ENCODE measurements at places on chromosomes 5 and 9.

GRCh38 chr5:169115461-169116124 lies 185.3 kb downstream of the SLIT3 start:
- DNase-seq, result no peak

DNA sequence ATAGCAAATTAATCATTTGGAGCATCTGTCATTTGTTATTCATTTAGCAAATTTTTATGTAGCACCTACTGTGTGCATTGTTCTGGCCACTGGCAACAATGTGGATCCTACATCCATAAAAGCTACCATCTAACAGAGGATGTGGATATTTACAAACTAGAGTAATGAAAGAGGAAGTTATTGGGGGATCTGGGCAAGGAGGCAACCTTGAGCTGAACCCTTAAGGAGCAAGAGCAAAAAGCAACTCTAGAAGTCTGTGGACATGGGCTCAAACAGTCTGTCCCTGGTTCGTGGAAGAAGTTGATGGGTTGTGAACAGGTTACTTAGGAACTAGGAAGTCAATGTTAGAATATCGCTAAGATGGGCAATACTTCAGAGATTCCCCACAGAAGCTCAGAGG lies 259.9 kb downstream of the SYK start:
- no peak for DNase-seq

DNA sequence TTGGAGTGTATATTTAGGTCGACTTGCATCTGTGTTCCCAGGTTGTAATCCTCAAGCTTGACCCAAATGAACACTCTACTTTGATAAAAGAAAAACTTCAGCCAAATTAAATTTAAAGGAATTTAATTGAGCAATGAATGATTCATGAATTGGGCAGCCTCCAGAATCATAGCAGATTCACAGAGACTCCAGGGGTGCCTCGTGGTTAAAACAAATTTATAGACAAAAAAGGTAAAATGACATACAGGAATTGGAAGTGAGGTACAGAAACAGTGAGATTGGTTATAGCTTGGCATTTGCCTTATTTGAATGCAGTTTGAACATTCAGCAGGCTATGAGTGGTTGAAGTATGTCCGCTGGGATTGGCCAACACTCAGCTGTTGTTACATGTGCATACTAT lies 21.6 kb upstream of the SPATA31D4 start:
- no peak for DNase-seq

GRCh38 chr9:928363-929042 lies 48.0 kb upstream of the DMRT3 start:
- DNase-seq, result no peak

- no peak for DNase-seq
Measured at GRCh38 chr5:159727167-159727566, 189.1 kb upstream of the ADRA1B start.

- no peak for DNase-seq
Measured at GRCh38 chr5:34820593-34820992, 18.4 kb upstream of the TTC23L start.

- DNase-seq, result no peak
Measured at GRCh38 chr5:158284242-158284641, 425.3 kb upstream of the CLINT1 start.

DNA sequence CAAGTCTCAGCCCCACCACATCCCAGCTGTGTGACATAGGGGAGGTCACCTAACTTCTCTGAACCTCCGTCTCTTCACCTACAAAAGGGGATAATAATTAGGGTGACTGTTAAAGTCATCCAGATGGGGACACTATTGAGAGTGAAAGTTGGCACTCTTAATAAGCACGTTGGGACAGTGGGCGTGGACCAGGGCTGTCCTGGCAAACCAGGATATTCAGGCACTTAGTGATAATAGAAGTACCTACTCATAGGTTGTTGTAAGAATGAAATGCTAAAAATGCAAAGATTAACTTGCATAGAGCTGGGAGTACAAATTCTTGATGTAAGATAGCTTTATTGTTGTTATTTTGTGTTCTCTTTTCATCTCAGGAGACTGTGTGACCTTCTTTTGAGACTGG lies 177.9 kb downstream of the MELK start:
- no peak for DNase-seq

DNA sequence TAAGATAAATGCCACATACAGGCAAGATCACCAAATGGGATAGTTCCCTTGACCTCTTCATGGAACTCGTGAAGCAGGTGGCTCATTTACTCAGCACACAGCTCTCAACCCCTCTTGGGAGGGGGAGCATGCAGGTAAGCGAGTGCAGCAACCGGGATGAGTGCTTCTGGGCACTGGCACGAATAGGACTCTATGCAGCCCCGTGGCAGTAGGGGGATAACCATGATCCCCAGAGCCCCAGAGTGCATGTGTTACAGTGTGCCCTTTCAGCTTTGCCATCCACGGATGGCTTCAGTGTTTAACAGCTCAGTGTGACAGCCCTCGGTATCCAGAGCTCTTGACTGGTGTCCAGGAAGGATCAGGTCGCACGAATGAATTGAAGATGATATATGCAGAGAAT lies 1187.1 kb downstream of the CDH9 start:
- no peak for DNase-seq

- DNase-seq, result no peak
Measured at GRCh38 chr9:127742435-127743088, 7.5 kb upstream of the TOR2A start.

DNA sequence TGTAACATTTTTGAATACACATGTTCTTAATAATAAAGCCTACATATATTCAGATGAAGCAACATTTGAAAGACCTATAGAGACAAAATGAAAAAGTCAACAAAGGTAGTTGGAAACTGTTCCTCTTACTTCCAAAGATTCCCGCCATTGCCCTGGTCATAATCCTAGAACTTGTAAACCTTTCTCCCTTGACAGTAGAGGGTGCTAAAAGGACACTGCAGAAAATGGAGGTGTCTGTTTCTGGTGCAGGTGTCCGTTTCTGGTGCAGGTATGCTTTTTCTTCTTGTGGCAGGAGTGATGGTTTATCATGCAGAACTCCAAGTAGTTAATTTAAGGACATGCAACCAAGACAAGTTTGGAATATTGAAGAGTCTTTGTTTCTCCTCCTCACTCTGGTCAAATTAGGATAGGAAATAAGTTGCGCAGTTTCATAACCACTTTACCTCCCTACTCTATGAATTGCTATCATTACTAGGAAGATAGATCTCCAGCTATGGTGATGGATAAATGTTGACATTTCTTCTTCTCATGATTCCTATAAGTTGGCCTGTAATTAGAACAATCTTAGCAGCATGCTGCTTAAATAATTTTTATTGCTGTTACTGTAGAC lies 56.0 kb upstream of the FAM174A start:
- no peak for DNase-seq

- peak; percentile 59 for DNase-seq
Measured at GRCh38 chr5:114361724-114362196, at the start of gene KCNN2. KCNN2 (plus strand) TSS chr5:114362070; CDS start chr5:114362140, 70 bp downstream.

DNA sequence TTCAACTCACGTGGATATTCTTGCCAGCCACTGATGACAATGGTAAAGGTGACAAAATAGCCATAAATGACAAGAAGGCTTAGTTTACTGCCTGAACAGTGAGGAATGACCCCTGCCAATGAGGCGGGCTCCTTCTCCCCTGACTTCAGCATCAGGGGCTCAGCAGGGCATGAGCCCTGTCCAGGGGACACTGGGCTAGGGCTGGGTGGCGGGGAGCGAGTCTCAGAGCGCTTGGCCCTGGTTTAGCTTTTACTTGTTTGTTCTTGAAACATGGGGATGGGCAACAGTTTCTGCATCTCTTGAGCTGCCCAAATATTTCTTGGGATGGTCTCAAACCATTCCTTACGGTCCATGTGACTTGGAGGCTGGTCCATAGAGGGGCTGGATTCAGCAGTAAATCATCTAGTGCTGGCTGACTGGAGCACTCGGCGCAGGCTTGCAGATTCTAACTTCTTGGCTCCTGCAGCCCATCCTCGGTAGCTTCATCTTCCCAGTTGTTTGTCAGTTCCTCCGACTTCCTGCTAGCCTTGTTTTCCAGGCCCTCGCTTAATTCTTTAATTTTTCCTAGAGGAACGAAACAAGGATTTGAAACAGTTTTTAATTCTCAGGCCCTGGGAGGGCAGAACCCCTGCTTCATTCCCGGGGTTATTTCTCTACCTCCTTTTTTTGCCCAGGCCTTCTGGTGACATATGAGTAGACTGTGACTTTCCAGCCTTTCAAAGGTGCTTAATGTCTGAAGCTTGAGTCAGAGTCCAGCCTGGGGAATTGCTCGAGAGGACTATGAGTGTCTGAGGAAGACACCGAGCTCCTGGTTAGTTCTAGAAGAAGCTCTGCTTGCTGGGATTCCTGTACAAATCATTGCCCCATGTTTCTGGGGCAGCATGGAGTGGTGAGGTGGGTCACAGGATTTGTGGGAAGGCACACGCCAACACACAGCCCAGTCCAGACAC lies 4.5 kb upstream of the HMCN2 start:
- DNase-seq, result no peak

- DNase-seq, result no peak
Measured at GRCh38 chr5:168528521-168529373, at the start of gene FBLL1. FBLL1 (plus strand) TSS chr5:168529305; CDS start chr5:168529505, 200 bp downstream.

DNA sequence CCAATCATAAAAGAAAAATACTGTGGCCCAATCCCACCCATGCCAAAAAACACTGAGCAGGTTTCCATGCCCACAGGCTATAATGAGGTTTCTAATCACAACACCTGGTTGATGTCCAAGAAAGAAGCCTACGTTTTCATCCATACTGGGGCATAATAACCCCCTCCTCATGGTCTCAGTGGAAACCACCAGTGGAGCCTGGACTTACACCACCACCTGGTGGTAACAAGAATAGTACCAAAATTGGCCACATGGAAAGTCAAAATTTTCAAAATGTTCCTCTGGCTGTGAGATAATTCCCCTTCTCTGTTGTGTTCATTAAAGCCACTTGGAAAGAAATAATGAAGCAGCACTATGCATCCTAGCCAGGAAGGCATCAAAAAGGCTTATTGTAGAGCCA lies 687.3 kb upstream of the ST8SIA4 start:
- no peak for DNase-seq

DNA sequence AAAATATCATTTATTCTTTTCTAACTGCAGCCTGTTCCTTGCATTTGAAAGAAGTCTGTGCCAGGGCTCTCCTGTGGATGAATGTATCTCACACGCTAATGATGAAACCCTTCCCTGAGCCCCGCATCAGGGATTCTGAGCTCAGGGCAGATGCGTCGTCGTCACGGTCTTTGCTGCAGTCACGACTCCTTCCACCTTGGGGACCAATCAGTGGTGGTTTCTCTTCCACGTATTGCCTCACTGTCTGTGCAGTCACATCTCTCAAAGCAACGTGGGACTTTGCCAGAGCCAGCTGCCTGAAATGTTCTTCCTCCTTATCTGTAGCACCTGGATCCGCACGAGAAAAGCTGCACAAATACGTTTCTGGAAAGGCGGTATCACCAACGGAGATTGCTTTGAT lies 13.9 kb upstream of the UBE2QL1 start:
- DNase-seq, result no peak

- DNase-seq, result no peak
Measured at GRCh38 chr9:75169623-75170022, 81.3 kb downstream of the OSTF1 start.

GRCh38 chr5:55936100-55936693 lies 58.6 kb downstream of the IL6ST start:
- no peak for DNase-seq

DNA sequence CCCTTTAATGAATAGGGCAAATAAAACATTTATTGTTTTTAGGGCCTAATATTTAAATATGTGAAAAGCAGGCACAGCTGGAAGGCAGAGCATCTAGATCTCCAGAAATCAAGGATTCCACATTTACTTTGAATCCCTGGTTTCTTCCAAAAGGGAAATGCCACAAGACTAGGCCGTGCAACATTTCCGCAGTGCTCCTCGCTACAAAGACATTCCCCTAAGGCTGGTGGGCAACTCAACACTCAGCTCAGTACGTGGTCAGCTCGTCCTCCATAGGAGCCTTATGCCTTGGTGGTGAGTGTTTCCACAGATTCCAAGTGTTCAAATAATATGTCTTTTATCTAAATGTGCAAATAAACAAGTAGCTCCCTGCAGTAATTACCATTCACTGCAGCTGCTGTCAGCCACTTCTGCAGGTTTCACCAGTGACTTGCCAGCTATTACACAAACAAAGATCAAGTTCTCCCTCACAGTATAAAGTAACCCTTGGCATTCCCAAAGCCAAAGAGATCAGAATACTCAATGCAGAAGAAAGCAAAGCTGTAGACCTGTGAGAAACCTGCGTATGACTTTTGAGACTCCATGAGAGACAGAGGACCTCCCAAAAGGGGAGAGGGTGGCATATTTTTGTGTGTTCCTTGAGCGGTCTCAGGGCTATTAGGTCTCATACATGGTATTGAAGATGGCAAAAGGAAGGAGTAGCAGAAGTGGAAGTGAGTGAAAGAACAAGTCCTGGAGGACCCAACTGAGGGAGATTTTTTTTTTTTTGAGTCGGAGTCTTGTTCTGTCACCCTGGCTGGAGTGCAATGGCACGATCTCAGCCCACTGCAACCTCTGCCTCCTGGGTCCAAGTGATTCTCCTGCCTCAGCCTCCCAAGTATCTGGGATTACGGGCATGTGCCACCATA lies 38.0 kb upstream of the TENT2 start:
- DNase-seq, result no peak

GRCh38 chr5:9284781-9285307 lies 261.0 kb downstream of the SEMA5A start:
- DNase-seq, result no peak

DNA sequence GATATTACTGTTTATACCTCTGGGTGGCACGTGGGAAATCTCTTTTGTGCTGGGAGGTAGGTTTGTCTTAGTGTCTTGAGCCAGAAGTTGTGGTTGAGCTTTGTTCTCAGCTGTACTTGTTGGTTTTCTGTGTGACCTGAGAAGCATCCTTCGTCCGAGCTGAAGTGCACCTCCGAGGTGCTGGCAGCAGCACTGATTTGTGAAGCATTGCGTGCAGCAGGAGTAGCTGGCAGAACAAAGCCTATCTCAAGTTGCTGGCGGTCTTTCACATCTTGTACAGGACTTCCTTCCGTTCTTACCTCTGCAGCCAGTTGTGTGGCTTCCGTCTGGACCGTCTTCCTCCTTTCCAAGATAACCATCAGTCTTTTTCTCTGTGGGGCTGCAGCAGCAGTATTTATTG lies 4.3 kb downstream of the PRRC2B start:
- DNase-seq, result no peak

DNA sequence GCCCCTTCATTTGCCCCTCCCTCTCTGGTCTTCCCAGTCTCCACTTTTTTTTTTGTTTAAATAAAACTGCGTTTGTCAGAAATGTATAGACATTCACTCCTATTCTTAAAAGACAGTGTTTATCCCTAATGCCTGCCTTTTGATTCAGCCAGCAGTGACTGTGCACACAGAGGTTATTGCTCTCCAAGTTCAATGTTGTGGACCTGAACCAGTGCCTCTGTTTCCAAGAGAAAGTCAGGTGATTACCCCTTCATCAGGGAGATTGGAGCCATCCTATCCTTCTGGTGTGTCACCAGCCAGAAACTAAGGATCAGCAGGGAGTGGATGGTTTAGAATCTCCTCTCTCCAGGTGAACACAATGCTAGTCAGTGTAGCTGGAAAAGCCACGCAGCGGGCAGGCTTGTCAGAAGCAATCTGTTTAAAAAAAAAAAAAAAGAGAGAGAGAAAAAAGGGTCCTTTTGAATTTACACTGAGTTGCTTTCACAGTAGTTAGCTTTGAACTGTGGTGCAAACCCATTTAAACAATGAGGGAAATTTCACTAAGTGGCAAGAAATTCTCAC lies 167.5 kb upstream of the DMRT1 start:
- no peak for DNase-seq

Measured in GM18507 (cell line).